ENCODE measurements at places on chromosomes 7 and 10.
A peak's percentile ranks its signal among the peaks of the same experiment; 100 is the strongest.

DNA sequence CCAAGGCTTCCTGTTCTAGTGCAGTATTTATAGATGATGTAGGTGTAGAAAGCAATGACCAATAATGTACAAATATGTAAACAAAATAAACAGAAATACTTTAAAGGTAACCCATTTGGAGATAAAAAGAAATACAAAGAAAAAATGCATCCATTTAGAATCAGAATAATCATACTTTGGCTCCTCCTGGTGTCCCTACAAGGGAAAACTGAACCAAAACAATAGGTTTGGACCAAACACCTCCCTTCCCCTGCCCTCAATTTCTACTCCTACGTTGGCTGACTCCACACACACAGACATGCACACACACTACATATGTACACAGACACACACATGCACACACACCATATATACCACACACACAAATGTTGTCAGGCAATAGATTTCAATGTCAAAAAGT is 36.0 kb downstream of the C10orf143 start:
- no peak for DNase-seq

- DNase-seq = no peak
Observed at GRCh38 chr10:127207081-127207480, 10.7 kb upstream of the INSYN2A start.

DNA sequence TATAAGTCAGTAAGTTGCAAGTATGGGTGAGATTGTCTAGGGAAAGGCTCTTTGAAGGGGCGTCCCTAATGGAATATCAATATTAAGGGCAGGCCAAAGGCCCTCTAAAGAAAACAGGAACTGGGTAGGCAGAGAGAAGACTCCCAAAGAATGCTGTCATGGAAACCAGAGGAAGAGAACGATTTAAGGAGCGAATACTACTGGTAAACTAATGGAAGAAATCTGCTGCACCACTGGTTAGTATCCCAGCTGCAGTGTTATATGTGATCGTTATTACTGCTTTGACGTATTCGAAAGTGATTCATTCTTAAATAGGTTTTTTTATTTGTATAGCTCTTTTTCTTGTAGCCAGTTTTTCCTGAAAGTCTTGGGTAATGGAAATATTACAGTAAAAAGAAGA is 1.3 kb downstream of the CASP2 start:
- no peak for DNase-seq

DNA sequence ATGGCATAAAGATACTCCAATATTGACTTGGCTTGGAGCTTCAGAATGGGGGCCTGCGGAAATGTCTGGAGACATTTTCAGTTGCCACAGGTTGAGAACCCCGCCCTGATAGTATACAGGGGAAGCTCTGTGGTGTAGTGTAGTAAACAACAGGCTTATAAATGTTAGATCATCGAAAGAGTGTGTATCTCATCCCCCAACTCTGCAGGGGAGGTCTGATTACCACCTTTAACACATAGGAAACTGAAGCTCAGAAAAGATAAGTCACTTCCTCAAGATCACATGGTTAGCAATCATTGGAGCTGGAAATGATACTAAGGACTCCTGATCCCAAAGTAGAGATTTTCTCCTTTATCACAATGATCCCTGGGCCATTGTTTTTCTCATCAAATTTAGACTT is 144.5 kb upstream of the BMPER start:
- DNase-seq = no peak

DNA sequence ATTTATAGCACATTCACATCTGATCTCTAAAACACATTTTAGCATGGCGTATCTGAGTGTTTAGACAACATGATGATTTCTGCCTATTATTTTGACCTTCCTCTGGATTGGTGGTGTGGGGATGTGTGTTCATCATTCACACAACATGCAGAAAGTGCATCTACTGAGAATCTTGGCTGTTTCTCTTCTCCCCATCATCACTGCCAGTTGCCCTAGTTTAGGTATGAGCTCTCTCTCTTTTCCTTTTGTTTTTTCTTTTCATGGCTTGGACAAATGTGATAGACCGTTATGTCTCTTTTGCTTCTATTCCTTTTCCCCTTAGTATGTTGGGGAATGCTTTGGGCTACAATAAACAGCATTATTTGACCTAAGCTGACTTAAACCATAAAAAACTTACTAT is 239.2 kb upstream of the FZD8 start:
- DNase-seq = no peak

GRCh38 chr10:57849691-57850357 is 417.9 kb downstream of the IPMK start:
- no peak for DNase-seq

DNA sequence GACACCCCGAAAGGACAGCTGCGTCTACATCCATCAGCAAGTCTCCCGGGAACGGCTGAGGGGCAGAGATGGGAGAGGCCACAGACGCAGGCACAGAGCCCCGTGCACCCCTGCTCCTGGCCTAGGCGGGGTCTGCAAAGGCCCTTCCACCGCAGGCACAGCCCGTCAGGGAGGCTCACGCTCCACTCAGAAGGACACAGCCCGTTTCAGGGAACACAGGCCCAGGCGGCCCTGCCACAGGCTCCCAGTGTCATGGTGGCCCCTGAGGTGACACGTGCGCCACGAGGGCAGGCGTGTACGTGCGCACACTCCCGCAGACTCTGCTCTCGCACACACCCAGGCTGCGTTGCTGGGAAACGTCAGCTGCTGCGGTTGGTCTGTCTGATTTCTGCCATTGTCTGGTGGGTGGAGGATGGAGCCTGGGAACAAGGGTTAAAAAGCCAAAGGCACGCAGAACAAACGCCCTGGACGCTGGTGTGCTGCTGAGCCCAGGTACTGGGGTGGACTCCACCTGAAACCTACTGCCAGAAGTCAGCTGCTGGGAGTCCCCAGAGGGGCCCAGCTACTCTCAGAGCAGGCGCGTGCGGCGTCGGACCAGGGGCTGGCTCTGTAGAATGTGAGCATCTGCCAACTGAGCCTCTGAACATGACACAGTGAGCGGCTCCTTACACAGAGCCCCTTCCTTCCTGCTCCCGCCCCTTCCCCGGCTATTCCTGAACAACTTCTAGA is 13.1 kb downstream of the GPER1 start:
- DNase-seq = no peak

DNA sequence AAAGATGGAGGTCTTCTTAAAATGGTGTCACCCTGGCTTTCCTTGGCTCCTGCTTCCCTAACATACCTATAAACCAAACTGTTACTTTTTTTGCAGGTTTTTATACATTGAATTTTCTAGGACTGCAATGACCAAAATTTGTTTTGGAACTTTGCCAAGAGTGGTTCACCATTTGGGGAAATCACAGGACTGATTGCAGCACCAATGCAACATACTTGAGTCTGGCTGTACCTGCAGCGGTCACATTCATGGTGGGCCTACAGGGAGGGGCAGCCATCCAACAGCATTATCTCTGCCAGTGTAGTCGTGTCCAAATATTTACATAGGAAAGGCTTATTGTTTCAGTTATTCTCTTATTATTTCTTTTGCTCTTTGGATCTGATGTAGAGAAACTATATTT is 69.0 kb downstream of the HACD1 start:
- no peak for DNase-seq

DNA sequence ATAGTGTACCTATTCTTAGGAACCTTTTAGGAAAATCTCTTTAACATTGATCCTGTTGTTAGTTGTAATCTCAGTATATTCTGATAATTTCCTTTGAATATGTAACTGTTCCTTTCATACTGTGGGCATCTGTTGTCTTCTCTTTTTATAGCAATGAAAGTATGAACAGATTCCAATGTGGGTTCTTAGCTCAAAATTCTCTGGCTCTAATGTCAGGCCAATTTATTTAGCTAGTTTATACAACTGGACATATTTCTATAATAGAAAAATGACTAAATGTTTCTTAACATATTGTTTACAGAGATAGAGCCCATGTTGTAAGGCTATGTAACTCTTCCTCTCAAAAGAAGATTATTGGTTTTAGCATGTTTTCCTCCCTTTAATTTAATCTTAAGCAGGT is 363.2 kb downstream of the AUTS2 start:
- no peak for DNase-seq

DNA sequence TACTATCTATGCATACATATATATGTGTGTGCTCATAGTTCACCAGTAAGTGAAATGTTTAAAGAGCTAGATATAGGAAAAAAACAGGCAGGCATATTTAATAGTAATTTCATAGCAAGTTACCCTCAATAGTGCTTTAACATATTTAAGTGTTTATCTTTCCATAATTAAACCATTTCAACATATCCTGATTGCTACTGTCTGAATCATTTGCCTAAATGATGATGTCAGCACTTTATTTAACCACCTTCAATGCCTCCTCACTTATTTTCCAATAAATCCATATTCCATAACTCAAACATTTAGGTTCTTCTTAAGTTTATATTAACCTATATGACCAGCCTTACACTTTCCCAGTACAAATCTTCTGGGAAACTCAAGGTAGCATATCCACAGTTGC is 601.1 kb downstream of the ARL4A start:
- DNase-seq = no peak

DNA sequence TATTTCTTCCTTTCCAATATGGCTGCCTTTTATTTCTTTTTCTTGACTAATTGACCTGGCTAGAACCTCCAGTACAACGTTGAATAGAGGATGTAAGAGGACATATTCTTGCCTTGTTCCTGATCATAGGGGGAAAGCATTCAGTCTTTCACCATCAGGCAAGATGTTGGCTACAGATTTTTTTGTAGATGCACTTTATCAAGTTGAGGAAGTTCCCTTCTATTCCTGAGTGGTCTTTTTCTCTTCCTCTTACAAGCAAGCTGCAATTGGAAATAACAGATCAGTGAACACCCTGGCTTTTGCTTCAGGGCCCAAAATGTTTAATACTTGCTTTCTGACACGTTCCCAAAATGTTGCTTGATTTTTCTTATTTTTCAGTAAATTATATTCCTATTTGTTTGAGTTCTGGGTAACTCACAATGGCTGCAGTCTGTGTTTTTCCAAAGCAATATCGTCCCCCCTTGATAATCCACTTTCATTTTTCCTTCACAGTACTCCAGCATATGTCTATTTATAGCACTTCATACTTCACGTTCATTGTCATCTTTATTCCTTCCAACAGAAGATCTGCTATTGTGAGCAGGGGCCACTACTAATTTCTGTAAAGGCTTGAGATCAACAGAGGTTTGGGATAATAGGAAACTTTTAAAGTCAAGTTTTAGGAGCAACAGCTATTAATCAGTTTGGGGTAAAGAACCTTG is 11.7 kb downstream of the CPEB3 start:
- DNase-seq = no peak

DNA sequence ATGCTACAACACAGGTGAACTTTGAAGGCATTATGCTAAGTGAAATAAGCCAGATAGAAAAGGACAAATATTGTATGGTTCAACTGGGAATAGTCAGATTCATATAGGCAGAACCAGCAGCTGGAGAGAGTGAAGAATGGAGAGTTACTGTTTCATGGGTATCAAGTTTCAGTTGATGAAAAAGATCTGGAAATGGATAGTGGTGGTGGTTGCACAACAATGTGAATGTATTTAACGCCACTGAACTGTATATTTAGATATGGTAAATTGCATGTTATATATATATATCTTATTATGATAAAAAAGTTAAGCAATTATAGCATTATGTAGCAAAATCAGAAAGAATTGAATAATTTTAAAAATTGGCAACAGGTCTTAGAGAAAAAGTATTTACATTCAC is 3.9 kb downstream of the LMBR1 start:
- DNase-seq = no peak

DNA sequence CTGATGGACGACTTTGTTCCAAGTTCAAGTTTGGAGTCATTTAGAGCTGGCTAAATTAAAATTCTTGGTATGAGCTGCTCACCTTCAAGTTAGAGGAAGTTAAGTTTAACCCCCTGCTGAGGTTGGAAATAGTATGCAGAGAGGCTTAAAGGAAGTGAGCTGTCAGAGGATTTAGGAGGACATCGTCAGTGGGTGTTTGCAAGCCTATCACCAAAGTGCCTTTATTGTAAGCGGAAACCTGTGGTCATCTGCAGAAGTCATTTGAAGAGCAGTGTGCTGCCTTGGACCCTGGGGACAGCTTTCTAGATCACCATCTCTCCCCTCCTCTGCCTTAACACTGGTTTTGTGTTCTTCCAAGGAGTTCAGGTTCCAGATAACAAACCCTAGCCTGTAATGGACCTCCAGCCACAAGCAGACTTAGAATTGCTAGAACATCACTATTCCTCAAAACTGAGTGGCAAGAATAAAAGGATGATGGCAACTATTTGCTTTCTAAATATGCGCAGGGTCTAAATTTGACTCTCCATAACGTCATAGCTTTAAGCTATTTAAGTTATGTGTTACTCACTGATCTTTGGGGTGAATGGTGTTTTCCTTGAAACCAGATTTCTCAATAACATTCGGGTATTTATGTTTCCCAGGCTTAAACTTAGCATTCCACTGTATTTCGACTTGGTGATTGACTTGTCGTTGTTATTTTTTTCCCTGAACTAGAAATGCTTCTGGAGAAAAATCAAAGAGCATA is 93.4 kb downstream of the SLC39A12 start:
- peak; percentile 90 for DNase-seq

GRCh38 chr7:100914879-100915447 is 19.3 kb upstream of the ACHE start:
- no peak for DNase-seq

DNA sequence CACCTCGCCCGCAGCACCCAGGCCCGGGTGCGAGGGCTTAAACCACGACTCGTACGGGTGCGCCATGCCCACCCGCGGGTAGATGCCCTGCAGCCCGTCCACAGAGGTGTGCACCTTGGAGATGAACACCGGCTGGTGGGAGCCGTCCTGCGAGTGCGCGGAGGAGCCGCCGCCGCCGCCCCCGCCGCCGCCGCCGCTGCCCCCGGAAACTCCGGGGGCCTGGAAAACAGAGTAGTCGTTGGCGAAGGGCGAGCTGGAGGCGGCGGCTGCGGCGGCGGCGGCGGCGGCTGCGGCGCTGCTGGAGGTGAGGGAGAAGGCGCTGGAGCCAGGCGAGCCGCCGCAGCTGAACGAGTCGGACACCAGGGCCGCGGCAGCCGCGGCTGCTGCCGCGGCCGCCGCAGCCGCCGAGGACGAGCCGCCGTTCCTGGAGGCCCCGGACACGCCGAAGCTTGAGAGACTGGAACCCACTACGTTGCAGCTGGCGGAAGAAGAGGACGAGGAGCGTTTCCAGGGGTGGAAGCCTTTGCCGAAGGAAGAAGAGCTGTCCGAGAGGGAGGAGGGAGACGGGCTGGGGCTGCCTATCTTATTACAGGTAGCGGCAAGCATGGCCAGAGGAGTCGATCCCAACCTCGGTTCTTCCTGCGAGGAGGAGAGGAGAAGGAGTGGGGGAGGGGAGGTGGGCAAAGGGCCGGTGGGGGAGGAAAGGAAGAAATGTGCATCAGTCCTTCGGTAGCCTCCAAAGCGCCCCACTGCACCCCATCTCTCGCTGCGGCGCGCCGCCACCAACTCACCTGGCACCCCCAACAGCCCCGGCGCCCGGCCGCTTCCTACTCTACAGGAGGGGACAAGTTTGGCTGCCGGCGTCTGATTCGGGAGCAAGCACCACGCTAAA is 1.3 kb downstream of the SP8 start:
- no peak for DNase-seq
